Stimulated activated CD4-positive, alpha-beta T cell treated with anti-CD3 and anti-CD28 coated beads, Interleukin-4, amount 100 ng/mL, for 1 hour (primary cell): ENCODE measurements at places on chromosomes 2 and 18.

GRCh38 chr2:20539776-20540586 is 93.1 kb downstream of the RHOB start:
- DNase-seq = no peak

DNA sequence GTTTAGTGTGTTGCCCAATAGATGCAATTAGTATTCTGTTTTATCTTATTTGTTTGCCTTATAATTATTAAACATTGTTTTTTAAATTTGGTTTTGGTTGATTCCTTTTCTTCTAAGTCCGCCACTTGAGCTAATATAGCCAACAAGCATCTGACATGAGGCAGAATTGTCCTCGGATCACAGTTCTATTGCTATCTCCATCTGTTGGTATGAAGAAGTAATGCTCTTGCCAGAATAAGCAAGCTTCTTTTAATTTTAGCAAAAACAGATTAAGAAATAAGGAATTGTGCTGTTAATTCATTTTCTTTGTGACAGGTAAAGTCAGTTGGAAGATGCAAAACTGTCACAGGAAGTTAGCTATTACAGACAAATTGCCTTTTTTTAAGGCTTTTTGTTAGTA is 54.3 kb downstream of the R3HDM1 start:
- DNase-seq = no peak

- no peak for DNase-seq
Observed at GRCh38 chr2:238484522-238485452, 58.1 kb downstream of the ASB1 start.

DNA sequence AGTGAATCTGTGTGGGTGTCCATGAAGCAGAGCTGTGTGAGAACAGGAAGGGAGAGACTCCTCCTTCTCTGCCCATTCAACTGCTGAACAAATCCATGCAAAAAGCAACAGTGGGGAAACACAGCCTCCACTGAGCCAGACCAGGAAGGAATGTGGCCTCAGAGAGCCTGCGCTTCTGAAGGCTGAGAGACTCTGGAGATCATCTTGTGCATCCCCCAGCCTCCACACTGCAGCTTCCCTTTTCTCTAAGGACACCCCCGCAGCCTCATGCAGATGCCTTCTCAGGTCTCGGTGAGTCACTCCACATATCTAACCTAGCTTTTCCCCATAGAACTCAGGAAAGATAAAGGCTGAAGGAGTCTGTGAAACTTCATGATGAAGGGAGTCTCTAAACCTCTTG is 402.9 kb downstream of the TNS1 start:
- no peak for DNase-seq

GRCh38 chr2:199309411-199309810 is 148.3 kb downstream of the SATB2 start:
- no peak for DNase-seq

- no peak for DNase-seq
Observed at GRCh38 chr2:96977631-96978195, 8.7 kb downstream of the FAM178B start.

- DNase-seq = no peak
Observed at GRCh38 chr2:236715491-236715961, 145.9 kb downstream of the ACKR3 start.

DNA sequence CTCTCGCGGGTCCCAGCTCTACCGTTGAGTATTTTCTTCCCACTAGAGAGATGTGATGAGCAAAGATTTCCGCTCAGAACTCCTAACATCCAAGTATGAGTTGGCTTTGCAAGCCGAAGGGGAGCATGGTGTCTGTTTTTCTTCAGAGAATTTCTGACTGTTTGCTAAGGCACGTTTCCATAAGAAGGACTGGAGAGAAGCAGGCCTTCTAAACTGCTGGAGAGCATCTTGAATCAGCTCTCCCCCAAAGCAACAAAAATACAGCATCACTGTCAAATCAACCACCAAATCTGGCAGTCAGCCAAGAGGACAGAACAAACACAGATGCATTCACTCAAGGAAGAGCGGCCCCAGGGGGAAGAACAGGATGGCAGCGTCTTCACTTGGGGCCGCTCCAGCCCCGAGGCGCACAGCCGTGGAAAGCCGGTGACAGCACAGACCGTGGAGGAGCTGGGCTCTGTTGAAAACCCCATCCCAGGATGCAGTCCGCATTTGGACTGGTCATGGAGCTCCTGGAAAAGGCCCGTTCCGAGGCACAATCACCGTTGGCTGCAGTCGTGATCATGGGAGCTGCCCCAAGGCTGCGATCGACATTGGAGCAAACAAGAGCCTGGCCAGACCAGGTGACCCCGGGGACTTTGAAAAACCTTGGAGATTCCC is 101.4 kb downstream of the NFATC1 start:
- no peak for DNase-seq

DNA sequence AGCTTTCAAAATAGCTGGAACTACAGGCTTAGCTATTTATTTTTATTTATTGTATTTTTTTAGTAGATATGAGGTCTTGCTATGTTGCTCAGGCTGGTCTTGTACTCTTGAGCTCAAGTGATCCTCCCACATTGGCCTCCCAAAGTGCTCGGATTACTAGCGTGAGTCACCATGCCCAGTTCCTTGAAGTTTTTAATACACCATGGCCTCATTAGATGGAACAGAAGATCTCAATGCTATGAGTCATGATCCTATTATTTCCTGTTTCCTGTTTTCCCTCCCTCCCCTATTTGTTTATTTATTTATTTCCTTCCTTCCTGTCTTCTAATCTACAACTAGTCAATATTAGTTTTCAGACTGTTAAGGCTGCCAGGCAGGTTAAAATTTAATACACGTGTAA is 309.0 kb downstream of the CMPK2 start:
- no peak for DNase-seq

- DNase-seq = peak; percentile 34
Observed at GRCh38 chr2:157413326-157414035, 30.4 kb downstream of the CYTIP start.

- no peak for DNase-seq
Observed at GRCh38 chr2:209095432-209095831, 328.4 kb upstream of the MAP2 start.

- DNase-seq = no peak
Observed at GRCh38 chr2:197310987-197311420, 424 bp upstream of the ANKRD44 start.

DNA sequence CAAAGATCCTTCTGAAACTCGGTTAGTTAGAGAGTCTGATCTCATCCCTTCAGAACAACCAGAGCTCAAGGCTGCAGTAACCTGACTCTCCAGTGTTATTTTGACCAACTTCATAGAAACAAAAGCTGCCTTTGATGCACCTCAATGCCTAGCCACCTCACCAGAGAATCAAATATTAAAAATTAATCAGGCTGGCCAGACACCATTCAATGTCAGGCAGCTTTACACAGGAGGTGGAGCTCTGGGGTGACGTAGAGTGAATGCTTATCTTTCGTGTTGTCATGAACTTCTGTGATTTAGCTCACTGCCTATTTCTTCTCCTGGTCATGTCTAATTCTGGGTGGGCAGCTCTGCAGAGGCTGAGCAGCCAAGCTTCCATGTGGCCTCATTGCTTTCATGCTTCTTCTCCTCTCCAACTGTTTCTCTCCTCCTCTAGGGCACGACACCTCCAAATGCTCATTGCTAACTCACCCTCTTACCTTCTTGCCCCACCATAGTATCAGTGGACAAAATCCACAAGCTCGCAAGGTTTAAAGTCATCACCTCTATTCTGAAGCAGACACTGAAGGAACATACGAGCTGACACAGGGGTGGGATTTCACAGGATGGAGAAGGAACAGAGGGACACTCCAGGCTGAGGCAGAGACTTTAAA is 39.4 kb downstream of the AAK1 start:
- DNase-seq = no peak

DNA sequence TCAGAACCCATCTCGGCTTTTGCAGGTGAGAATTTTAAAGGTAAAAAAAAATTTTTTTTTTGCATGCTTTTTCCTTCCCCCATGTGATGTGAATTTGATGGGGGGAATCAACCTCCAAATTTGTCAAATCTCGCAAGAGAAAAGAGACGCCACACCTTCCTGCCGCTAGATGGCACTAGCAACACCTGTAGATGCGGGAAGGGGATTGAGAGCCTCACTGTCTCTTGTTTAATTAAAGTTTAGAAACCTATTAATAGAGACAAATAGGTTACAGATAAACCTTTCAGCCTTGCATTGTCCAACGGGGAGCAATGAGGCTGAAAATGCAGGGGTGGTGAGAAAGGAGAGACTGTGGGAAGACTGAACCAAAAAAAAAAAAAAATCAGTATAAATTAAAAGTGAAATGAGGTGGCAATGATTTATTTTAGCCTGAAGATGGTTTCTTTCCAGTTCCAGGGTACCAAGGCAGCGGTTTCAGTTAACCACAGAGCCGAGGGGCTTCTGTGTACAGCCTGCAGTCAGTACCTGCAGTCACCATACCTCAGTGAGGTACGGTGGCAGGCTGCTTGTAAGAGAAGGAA is 84.6 kb downstream of the NRP2 start:
- DNase-seq = peak; percentile 48

DNA sequence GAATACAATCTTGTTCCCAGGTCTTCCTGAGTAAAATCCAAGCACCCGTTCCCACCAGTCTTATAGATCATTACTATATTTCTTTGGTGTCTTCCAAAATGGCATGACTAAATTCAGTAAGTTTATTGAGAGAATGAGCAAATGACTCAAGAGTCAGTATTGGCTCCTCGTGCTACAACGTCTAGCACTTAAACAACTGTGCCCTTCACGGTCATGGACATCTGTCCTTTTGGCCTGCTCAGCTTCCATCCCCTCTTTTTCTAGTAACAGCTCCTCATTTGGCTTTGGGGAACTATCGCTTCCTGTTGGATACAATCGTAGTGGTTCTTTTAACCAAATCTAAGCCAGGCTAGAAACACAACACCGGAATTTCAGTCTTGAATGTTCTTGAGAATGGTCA is 24.1 kb upstream of the FZD7 start:
- DNase-seq = no peak

DNA sequence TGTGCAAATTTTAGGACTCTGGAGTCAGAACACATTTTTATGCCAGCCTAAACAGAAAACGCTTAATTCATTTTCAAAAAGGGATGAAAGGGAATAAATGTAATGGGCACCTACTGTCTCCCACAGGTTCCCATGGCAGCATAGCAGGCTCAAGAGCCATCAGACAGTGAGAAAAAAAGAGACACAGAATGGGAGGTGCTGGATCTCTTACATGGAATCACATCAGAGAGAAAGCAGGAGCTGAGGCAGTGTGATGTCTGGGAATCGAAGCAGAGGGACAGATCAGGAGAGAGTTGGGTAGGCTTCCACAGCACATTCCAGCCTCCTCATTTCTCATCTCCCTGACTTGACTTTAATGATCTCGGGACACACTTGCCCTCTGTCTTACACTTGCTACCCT is 684.3 kb downstream of the KCNJ3 start:
- no peak for DNase-seq

GRCh38 chr18:49304751-49305150 is 155.7 kb downstream of the DYM start:
- no peak for DNase-seq

DNA sequence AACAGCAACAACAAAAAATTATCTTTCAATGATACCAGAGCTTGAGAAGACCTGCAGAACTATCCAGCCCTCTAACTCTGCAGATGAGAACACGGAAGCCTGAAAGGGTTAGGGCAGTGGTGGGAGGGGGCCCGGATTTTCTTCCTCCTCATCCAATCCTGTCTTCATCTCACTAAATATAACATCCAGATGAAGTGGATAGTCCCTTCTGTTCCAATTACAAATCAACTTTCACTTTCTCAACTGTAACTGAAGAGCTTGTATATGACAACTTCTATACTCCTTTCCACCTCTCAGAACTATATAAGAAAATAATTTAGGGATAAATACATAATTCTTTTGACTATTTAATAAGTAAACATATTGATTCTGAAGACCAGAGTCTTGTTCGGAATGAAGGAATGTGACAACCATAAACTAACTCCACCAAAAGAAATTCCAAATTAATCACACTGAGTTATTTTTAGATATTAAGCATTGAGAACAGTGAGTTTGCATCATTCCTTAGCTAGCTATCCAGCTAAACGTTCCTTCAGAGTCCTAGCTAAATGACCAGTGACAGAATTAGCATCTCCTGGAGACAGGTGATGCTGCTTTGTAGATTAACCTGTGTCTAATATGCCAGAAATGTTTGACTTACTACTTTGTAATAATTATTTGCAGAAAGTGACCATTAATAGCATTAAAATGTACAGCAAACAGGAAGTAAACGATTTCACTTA is 32.7 kb downstream of the SFT2D3 start:
- DNase-seq = no peak

DNA sequence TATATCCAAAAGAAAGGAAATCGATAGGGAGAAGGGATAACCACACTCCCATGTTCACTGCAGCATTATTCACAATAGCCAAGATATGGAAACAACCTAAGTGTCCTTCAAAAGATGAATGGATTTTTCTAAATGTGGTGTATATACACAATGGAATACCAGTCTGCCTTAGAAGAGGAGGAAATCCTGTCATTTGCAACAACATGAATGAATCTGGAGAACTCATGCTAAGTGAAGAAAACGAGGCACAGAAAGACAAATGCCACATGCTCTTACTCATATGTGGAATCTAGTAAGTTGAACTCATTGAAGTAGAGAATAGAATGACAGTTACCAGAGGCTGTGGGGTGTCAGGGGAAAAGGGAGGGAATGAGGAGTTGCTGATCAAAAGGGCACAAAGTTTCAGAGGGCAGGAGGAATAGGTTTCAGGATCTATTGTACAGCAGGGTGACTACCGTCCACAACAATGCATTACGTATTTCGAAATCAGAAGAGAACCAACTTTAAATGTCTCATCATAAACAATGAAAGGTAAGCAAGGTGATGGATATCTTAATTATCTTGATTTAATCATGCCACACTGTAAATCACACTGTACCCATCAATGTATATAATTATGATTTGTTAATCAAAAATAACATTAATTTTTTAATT is 46.1 kb downstream of the SIGLEC15 start:
- DNase-seq = no peak
